ENCODE measurements at places on chromosomes 3 and 15. TPM values are rescaled to one million over a fixed set of nuclear protein-coding genes. Genes with fewer than 3 reads are reported as not detected.

DNA sequence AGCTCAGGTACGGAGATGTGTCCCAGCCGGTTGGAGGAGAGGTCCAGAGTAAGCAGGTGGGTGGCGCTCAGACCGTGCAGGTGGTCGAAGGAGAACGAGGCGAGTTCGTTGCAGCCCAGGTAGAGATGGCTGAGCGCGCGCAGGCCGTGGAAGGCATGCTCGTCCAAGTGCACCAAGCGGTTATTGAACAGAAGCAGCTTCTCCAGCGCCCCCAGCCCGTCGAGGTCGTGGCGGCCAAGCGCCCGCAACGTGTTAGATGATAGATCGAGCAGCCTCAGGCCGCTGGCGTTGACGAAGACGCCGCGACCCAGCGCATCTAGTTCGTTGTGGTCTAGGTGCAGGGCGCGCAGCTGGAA lies 648 bp downstream of the AMIGO3 start:
- ATAC-seq: no peak

The SPATA12 gene
- 0.54 TPM for total RNA-seq

DNA sequence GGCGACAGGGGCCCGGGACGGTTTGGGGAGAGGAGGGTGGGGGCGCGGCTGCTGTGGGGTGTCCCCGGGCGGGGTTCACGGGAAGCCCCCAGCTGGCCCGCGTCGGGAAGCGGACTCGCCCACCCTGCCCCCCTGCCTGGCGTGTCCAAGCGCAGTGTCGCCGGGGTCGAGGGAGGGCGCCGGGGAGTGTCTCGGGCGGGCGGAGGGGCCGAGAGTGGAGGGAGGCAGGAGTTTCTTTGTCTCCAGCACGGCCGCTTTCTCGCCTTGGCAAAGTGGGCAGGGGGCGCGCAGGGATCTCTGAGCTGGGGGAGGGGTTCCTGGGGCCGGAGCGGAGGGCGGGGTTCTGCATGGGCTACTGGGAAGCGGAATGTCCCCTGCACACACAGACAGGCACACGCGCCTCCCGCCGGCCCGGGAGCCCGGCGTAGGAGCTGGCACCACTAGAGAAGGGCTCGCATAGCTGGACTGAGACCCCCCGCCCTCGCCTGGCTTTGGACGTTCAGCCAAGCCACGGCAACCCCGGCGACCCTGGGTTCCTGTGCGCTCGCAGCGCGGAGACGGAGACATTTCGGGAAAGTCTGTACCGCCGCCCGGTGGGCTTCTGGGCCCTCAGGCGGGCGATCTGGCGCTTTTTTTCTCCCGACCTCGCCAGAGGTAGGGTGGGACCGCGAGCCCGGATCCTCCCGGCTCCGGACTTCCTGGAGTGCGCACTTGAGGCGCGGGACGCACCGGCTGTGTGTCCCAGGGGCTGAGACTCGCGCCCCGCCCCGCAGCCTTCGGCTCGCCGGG lies 822 bp downstream of the ST8SIA2 start:
- ATAC-seq: peak; percentile 14

The CDC25A gene
- 12.3 TPM for total RNA-seq

GRCh38 chr3:27596334-27596841 lies 112.2 kb upstream of the SLC4A7 start:
- no peak for ATAC-seq

The SENP8 gene
- 5.9 TPM for total RNA-seq

- ATAC-seq: no peak
These were observed 14.5 kb downstream of the C3orf20 start for GRCh38 chr3:14689247-14689980.

- no peak for ATAC-seq
These were observed 6.3 kb downstream of the MTMR10 start for GRCh38 chr15:30985081-30985531.

The SERINC4 gene
- total RNA-seq: 1.3 TPM

DNA sequence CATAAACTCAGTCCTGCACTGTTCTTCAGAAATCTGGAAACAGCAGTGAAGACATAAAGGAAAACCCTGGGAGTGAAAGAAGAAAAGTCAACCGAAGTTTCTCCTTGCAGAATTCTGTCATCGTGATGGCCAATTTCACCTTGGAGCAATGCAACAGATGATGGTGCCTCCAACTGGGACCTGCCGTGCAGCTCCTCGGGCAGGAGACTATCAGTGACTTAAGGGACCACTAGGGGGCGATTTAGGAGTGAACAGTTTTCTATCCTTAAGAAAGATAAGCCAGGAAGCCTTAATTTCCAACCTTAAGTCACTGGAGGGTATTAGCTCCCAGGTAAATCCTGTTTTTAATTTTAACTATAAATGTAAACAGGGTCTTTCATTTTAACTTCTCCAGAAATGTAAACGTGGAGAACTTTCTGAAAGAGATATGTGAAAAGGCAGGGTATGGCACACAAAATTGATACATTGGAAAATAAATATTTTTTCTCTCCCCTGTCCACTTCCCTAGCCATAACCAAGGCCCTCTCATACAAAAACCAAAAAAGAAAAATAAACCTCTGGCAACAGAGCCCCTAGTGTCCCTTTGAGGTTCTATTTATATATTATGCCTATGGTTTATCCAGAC lies 116.3 kb downstream of the PDZRN3 start:
- no peak for ATAC-seq

DNA sequence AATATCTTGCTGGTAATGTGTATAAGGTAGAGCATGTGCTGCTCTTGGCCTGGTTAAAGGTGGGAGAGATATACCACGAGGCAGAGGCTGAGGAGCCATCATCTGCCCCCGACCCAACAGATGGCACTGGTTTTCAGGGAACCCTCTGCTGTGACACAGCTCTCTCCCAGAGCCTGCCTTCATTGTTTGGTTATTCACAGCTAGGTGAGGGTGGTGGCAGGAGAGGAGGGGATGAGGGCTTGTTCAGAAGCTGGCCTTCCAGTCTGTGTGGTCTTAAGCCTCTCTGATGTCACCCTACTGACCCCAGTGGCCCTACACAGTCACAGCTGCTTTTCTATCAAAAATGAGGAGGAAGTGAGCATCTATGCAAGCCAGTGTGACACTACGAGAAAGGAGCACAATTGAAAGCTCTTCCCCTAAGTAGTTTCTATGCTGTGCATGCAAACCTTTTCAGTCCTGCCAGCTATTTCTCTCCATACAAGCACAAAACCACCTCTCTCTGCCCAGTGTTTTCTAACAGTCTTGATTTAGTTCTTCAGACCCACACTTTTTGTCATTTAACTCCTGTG lies 258.4 kb upstream of the AGTR1 start:
- ATAC-seq: no peak

GRCh38 chr3:85603378-85603777 lies 644.6 kb downstream of the CADM2 start:
- ATAC-seq: no peak

DNA sequence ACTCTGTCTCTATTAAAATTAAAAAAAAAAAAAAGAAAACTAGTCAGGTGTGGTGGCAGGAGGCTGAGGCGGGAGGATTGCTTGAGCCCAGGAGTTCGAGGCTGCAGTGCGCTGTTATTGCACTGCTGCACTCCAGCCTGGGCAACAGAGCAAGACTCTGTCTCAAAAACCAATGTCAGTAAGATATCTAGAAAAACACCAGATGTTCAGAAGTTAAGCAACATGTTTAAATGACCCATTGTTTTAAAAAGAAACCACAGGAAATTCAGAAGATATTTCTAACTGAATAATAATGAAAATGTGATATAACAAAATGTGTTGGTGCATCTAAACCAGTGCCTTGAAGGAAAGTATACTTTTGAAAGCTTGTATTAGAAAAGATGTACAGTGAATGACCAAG lies 203.4 kb upstream of the CGNL1 start:
- no peak for ATAC-seq

- ATAC-seq: no peak
These were observed 25.4 kb downstream of the AADAC start for GRCh38 chr3:151839313-151839631.

DNA sequence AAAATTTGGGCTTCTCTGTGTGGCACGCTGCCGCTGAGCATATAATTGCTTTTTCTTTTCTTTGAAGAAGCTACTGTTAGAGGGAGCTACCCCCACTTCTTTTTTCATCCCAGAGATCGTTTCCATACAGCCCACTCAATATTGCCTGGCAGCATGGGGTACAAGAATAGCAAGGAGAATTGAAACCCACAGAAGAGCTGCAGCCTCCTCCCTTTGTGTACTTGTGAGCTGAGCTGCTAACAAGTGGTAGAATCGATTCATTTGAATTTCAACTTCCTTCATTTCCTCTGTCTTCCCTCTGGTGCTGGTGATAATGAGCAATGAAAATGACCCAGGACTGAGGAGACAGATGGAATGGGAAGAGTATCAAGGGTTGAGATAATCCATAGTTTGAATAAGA lies 64.9 kb downstream of the LRRC3B start:
- ATAC-seq: no peak

The PATL2 gene
- 0.31 TPM for total RNA-seq

DNA sequence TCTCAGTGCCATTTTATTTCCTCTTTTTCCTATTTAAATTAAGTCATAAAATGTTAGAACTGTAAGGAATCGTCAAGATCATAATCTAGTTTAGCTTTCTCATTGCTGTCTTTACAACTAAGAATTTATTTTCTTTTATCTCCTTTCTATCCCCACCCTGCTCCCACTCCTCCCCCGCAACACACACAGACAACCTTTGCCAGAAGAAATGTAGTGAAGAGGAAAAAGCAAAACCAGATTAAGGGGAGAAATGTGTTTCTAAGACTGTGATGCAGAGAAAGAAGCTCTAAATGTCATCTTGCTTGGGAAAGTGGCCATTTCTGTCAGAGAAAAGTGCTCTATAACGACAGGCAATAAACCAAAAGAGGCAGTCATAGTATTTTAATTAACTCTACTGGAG lies 78.3 kb upstream of the MLF1 start:
- no peak for ATAC-seq

The CASR gene
- 0.25 TPM for total RNA-seq

- peak; percentile 82 for ATAC-seq
These were observed 125.1 kb downstream of the TIGIT start for GRCh38 chr3:114418724-114419543.

DNA sequence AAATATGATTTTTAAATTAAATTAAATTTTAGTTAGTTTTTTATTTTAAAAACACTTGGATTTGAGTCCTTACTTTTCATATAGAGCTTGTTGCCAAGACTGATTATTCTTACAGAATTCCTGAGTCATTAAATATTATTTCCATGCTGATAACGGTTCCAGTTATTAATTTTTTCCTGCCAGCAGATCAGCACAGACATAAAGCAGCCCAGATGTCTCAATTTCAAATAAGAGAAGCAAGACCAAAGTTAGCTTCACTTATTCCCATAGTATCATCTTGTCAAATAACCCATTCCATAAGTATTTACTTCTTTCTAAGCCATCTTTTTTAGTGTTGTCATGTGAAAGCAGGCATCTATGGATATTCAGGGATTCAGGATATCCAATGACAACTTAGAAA lies 75.3 kb downstream of the SSR3 start:
- ATAC-seq: no peak

GRCh38 chr3:105516972-105517371 lies 150.3 kb downstream of the ALCAM start:
- no peak for ATAC-seq

- ATAC-seq: no peak
These were observed 52.4 kb downstream of the ANP32A start for GRCh38 chr15:68768321-68768720.

The CYP8B1 gene
- total RNA-seq: 0.14 TPM

GRCh38 chr3:111763001-111763471 lies 96.0 kb upstream of the PHLDB2 start:
- ATAC-seq: peak; percentile 52

DNA sequence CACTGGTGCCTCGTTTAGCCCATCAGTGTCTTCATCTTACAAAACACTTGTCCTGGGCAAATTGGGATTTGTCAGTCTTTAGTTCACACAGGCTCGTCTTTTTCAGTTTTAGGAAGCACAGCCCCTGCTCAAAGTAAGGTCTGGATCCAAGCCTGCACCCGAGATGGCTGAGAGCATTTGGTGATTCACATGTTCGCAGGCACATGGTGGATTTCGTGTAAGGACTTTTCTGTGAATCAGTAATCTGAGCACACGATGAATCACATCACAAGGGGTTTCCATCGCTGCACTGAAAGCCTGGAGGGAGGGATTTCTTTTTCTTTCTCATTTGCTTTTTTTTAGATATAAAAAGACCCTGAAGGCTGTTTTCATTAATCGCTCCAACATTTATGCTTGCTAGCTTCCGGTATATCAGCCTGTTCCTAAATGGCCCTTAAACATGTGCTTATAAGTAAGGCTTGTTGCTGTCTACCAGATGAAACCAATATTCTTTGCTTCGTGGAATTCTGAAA lies 435.6 kb upstream of the ATP10A start:
- no peak for ATAC-seq

- no peak for ATAC-seq
These were observed 41.2 kb upstream of the IGSF10 start for GRCh38 chr3:151501923-151502632.

- ATAC-seq: no peak
These were observed 121.5 kb upstream of the TSC22D2 start for GRCh38 chr3:150286390-150287147.

DNA sequence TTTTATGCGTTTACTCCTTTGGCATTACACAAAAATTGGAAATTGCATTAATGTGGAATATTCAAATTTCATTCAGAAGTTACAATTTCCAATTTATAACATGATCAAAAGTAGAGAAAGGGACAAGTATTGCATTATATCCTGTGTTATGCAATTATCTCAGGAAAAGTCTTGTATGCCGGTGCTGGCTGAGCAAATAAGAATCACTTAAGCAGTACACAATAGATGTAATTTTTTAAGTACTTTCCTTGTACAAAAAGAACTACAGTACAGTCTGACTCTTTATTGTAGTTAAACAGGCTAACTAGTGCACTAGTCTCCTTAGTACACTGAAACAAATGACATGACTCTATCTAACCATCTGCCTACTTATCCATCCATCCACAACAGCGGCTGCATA lies 493.2 kb upstream of the KCNMB2 start:
- no peak for ATAC-seq

DNA sequence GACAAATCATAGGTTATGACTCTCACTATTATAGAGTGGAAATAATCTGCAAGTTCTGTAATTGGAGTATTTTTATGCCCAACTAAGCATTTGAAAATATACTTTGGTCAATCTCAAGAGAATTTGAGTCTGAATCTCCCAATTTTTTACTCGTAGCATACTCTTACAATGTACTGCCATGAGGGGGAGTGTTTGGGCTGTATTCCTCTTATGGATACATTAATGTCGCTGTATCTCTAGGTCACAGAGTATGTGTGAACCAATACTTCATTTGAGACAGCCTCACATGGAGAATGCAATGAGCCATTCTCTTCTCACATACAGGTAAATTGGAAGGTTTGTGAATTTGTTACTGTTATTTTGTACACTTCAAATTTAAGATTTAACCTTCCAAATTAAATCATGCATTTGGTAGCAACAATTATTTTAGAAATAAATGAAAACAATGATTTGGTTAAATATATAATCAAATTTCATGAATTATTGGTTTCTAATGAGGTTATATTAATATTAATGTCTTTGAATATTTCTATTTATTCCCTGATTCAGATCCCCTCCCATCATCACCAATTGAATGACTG lies 5.5 kb upstream of the CD200 start:
- peak; percentile 91 for ATAC-seq
